ENCODE measurements at places on chromosomes 12 and 14. TPM values are rescaled to one million over a fixed set of nuclear protein-coding genes. Genes with fewer than 3 reads are reported as not detected.

DNA sequence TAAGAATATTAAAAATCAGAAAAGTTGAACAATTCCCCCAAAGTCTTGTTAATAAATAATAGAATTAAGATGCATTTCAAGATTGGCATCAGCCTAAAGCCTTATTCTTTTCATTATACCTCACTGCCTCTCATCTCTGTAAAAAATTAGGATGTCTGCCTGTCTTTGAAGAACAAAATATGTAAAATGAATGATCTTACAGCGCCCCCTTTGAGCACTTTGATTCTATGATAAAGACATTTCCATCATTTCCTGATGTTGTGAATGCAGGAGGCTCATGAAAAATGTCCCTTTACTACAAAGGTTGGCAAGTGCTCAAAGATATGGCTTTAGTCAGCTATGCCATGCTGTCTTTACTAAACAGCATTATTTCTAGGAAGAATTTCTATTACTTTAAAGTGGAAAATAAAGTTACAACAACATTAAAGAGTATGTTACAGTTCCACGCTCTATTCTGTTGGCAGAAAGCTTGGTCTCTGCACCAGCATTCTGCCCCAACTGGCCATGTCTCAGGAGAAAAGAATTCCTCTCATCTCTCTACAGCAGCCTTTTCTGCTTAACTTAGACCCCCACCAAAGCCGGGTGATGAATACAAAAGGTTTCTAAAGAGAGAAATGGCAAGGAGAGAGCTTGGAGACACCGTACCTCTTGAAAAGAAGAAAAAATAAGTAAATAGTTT, 95.1 kb downstream of the LLPH start:
- DNase-seq, result peak; percentile 79

- DNase-seq, result peak; percentile 81
These were observed 275.3 kb downstream of the CCER1 start for GRCh38 chr12:90679674-90680073.

RD3L gene
- not detected for total RNA-seq

DNA sequence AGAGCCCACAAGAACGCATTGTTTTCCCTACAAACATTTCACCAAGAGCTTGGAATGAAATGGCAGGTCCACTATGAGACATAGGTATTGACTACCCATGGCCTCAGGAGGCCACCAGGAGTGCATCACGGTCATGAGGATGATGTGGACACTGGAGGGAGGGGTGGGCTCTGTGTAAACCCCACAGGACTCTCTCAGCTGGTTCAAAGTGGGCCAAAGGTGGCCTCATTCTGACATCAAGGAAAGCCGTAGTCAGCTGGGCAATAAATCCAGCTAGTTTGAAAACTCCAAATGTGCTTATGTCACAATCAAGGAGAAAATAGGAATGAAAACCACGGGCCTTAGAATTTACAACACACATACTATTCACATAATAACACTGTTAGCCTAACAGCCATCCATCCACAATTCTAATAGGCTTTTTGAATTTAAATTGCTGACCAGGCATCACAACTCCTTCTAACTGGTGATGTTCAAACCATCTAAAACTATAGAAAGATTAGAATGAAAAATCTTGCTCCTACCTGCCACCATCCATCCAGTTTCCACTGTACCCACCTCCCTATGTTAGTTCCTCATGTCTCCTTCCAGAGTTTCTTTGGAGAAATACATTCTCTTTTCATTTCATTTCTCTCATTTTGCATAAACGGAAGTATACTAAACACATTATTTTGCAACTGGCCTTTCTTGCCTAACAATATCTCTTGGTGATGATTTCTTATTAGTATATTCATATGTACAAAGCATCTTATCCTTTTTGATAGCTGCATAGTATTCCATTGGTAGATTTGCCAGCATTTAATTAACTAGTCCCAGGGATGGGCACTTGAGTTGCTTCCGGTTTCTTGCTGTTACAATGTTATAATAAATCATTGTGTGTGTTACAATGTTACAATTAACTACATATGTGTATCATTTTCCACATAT, 21.5 kb downstream of the CMKLR1 start:
- no peak for DNase-seq
